ENCODE measurements at places on chromosomes 13 and 19.

- no peak for DNase-seq
Observed at GRCh38 chr19:30812099-30812678, 440.0 kb downstream of the ZNF536 start.

- DNase-seq, result no peak
Observed at GRCh38 chr13:38415233-38415632, 65.6 kb downstream of the UFM1 start.

DNA sequence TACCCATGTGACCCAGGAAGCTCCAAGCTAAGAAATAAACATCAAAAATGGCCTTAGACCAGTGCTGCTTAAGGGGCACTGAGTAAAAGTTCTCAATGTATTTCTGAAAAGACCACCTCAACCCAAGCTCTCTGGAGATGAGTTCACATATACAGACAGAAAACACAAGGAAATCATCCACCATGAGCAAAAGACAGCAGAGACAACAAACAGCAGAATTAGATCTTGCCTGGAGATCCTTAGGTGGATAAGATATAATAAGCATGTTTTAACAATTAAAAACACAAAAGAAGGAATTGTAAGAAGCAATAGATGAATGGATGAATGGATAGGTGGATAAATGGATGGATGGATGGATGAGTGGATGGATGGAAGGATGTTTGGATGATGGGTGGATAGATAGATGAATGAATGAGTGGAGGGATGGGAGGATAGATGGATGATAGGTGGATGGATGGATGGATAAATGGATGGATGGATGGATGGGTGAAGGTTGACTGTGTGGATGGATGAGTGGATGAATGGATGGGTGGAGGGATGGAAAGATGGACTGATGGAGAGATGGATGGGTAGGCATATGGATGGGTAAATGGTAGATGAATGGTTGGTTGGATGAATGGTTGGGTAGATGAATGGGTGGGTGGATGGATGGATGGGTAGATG lies 9.6 kb upstream of the NMRK2 start:
- no peak for DNase-seq

DNA sequence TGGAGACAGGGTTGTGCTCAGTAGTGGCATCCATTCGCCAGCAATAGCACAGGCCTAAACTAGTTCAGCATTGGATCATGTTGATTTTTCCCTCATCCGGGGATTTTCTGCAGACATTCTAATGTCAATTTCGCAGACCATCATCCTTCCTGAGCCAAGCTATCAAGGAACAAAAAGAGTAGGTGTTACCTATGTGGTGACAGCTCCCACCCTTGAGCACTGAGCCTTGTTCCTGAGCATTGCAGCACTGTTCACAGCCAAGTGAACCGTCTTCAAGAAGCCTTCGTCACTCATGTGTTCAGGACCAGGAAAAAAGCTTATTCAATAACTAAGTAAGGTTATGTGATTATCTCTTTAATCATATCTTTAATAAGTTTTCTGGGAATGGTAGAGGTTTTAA lies 576.2 kb downstream of the UQCRFS1 start:
- DNase-seq, result no peak

DNA sequence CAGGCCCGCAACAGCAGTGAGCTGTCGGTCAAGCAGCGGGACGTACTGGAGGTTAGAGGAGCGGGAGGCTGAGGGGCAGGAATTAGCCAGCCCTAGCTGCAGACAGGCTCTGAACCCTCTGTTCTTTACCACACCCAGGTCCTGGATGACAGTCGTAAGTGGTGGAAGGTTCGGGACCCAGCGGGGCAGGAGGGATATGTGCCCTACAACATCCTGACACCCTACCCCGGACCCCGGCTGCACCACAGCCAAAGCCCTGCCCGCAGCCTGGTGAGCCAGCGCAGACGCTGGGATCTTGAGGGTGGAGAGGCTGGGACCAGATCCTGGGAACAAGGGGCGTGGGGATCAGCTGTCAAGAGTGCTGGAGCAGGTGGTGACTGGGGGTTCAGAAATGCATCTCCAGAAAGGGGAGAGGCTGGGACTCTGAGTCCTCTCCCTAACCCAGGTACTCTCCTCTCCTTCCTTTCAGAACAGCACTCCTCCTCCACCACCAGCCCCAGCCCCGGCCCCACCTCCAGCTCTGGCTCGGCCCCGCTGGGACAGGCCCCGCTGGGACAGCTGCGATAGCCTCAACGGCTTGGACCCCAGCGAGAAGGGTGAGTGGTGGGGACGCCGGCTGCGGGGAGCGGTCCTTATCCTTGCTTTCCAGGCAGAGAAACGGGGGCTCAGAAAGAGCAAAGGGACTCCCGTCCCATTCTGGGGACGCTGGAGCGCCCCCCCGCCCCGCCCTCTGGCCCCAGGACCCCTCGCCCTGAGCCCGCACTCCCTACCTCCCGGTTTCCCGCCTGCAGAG lies 10.4 kb downstream of the EPS8L1 start:
- no peak for DNase-seq

- DNase-seq, result no peak
Observed at GRCh38 chr19:13054626-13055212, 47.9 kb downstream of the LYL1 start.

GRCh38 chr13:111526922-111527321 lies 206.5 kb downstream of the TEX29 start:
- DNase-seq, result no peak

DNA sequence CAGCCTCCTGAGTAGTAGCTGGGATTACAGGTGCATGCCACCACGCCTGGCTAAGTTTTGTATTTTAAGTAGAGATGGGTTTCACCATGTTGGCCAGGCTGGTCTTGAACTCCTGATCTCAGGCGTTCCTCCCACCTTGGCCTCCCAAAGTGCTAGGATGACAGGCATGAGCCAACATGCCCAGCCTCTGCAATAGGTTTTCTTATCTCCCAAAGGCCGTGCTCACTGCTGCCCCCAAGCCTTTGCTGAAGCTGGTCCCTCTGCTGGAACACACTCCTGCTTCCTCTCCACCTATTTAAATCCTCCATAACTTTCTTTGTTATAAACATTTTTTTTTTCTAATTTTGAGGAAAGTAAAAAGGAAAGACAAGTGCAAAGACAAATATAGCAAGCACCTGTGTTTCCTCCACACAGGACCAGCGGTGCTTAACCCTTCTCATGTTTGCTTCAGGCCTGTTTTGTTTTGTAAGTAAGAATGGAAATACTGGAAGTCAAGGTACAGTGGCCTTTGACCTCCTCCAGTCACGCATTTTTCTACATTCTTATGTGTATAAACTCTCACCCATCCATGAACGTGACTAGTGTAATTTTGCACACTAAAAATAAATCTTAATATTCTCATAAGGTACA lies 14.5 kb upstream of the TNFAIP8L1 start:
- DNase-seq, result no peak

DNA sequence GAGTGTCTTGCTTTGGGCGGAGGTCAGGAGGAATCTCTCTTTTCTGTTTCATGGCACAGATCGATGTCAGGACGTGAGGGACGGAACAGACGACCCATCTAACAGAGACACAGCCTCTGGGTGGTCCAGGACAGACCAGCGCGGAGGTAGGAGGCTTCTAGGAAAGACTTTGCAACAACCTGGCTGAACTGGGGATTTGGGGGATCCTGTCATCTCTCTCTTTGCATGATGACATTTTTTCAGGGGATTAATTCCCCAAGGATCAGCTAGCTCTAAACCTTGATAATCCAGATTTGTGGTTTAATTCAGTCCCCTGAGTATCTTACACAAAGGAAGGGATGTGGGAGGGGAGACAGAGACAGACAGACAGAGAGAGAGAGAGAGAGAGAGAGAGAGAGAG lies 14.4 kb downstream of the CABP5 start:
- no peak for DNase-seq

- no peak for DNase-seq
Observed at GRCh38 chr13:28451482-28452217, 43.3 kb downstream of the FLT1 start.

DNA sequence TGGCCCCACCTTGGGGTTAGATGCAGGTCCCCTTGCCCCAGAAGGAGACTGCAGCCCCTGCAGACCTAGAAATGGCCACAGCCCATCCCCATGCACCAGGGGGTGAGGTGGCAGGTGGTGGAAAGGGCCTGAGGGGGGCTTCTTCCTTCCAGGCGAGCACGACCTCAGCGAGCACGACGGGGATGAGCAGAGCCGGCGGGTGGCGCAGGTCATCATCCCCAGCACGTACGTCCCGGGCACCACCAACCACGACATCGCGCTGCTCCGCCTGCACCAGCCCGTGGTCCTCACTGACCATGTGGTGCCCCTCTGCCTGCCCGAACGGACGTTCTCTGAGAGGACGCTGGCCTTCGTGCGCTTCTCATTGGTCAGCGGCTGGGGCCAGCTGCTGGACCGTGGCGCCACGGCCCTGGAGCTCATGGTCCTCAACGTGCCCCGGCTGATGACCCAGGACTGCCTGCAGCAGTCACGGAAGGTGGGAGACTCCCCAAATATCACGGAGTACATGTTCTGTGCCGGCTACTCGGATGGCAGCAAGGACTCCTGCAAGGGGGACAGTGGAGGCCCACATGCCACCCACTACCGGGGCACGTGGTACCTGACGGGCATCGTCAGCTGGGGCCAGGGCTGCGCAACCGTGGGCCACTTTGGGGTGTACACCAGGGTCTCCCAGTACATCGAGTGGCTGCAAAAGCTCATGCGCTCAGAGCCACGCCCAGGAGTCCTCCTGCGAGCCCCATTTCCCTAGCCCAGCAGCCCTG lies 4.2 kb upstream of the F10 start:
- no peak for DNase-seq

GRCh38 chr13:22017226-22017625 lies 346.4 kb downstream of the FGF9 start:
- no peak for DNase-seq

DNA sequence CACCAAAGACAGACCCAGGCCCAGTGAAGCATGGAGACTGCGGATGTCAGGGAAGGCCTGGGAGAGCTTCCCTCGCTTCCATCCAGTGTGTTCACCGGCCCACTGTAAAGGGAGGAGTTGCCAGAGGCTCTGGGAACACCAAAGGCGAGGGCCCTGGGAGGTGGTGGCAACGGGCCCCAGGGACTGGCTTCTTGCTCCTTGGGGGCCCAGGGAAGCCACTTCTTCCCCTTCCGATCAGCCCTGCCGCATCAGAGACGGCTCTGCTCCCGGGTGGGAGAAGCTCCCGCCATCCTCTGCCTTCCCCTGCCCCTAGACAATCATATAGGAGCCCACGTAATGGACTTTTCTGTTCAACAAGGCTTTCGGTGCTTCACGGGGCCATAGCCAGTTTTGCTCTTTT lies 83.4 kb upstream of the GPR183 start:
- DNase-seq, result no peak

Data from GM04504 (cell line).